ENCODE measurements at places on chromosomes 6 and 20.

- no peak for DNase-seq
These were observed 1.8 kb downstream of the SEC63 start for GRCh38 chr6:107956181-107956580.

- DNase-seq, result peak; percentile 23
These were observed 5.3 kb upstream of the FOXC1 start for GRCh38 chr6:1604158-1605003.

DNA sequence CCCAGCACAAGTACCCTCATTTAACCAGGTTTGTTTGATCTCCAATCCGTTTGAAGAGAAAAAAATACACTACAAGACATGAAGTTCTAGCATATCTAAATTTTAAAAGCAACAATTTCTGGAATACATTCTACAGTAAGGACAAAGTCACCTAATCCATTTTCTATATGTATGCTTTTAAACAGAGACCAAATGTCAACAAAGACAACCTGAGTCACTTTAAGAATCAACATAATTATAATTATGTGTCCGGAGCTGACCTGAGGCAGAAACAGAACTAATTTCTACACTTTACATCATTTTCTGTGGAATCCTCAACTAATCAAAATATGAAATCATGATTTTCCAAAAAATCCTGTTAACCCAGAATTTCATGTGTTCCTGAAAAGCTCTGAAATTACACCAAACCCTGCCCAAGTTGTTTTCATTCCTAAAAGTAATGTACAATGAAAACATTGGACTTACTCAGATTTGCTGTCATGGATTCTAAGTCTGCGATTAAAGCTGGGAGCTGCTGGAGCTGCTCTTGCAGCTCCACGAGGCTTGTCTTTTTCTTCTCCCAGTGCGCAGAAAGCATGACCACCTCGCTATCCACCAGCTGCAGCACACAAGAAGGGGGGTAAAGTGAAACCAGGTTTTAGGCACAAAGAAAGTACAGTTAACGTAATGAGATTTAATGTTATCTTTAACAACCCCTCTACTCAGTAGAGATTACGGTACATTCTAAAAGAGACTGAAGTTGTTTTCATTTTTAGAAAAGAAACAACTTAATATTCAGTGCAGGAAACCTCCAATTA is 35.8 kb downstream of the DTNBP1 start:
- DNase-seq, result no peak

GRCh38 chr6:157169226-157169625 is 154.1 kb downstream of the TMEM242 start:
- DNase-seq, result no peak

GRCh38 chr20:45406260-45407066 is 1.6 kb upstream of the DBNDD2 start:
- no peak for DNase-seq

GRCh38 chr20:9407805-9408421 is 106.5 kb upstream of the LAMP5 start:
- DNase-seq, result no peak

GRCh38 chr6:33744001-33744848 is 2.5 kb downstream of the IP6K3 start:
- DNase-seq, result peak; percentile 34

DNA sequence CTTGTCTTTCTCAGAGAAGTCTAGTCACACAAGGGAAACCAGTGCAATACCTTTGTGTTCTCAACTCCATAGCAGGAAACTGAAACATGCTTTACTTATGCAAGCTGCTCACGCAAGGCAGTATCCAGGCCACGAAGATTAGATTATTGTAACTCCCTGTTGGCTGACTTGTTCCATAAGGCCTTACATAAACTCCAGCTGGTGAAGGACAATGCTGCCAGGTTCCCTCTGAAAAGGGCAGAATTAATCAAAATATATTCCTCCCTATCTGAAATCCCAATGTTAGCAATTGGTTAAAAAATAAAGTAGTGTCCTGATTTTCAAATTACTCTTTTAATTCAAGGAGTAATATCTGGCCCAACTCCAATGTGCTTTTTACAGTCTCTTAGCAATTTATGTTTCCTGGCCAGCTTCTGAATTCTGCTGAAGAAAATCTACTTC is 966.6 kb downstream of the HACE1 start:
- no peak for DNase-seq

DNA sequence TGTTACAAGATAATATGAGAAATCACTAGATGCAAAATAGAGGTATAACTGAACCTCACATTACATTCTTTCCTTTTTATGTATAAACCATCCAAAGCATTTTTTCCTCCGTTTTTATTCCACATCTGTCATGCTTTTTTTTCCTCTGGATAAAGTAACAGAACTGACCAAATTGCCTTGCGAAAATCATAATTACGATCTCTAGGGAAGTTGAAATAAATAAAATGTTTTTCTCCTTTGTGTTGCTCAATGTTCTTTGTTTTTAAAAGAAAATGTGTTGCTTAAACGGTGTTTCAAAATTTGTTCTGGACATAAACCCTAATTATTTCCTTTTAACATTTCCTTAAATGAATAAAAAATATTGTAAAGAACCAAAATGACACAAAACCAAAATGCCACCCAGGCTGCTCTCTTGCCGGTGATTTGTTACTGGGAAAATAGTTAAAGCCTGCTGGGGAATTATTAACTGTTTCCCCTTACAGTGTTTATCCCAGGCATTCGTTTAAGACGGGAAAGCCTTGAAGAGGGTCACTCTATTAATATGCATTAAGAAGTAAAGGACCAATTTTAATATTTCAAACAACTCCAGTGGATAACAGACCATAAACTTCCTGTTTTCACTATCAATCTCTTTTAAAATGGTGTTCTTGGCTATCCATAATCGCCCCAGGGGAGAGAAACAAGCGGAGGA is 1.7 kb upstream of the ADGRB3 start:
- DNase-seq, result no peak

GRCh38 chr6:169968541-169969270 is 217.3 kb downstream of the ERMARD start:
- DNase-seq, result no peak

DNA sequence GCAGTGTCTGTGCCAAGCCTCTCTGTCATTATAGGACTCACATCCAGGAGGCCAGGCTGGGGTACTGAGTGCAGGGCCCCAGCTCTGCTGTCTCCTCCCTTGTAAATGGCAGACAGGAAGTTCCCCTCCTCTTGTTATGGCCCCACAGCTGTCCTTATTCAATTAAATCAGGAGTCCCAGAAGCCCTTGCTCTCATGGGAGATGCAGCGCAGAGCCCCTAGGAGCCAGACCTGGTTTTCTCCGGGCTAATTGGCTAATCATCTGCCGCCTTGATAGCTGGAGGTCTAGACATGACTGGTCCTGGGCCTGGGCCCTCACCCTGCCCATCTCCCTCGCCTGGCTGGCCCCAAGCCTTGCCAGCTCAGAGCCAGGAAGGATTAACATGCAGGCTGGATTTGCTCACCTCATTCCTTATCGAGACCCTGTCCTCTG is 172.0 kb downstream of the VEGFA start:
- no peak for DNase-seq

GRCh38 chr6:43878823-43879495 is 108.9 kb downstream of the VEGFA start:
- DNase-seq, result no peak

DNA sequence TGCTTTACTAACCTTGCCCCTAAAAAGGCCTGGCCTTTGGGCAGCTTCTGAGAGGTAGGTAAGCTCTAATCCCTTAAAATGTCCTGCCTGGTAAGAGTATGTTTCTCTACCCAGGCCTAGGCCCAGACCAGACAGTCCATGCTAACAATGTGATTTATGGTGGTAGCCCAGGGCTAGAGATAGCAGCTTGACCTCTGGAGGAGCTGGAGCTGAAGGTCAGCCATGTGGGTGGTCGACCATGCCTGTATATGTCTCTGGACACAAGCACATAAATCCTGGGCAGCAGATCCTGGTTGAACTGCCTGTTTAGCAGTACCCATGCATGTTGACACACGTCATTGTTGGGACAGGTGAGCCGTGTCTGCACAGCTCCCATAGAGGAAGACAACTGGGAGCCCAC is 62.1 kb upstream of the PHACTR1 start:
- DNase-seq, result no peak

DNA sequence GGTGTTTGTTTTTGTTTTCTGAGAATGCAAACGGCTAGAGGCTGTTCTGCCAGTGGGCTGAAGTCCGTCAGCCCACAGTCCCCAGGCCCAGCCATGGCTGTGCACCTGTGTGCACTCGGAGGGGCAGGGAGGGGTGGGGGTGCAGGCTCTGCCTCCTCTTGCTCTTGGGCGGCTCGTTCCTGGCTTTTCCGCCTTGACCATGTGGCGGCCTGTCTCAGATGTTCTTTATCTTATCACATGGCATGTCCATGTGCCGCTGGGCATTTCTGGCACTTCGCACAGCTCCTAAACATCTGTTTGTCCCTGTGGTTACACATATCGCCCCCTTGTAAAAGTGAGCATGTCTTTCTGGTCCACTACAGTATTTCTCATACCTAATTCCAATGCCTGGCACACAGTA is 137.0 kb downstream of the CDH4 start:
- DNase-seq, result no peak

GRCh38 chr20:4320291-4320690 is 304.9 kb upstream of the RNF24 start:
- DNase-seq, result no peak

GRCh38 chr20:2708665-2709064 is 16.1 kb downstream of the EBF4 start:
- no peak for DNase-seq

- no peak for DNase-seq
These were observed 683.6 kb downstream of the BCKDHB start for GRCh38 chr6:80789912-80790570.

- DNase-seq, result peak; percentile 9
These were observed 743 bp downstream of the CMTR1 start for GRCh38 chr6:37433657-37434271.

GRCh38 chr20:19855416-19855815 is 97.4 kb downstream of the RIN2 start:
- DNase-seq, result no peak

GRCh38 chr6:169898788-169899480 is 147.5 kb downstream of the ERMARD start:
- DNase-seq, result no peak

DNA sequence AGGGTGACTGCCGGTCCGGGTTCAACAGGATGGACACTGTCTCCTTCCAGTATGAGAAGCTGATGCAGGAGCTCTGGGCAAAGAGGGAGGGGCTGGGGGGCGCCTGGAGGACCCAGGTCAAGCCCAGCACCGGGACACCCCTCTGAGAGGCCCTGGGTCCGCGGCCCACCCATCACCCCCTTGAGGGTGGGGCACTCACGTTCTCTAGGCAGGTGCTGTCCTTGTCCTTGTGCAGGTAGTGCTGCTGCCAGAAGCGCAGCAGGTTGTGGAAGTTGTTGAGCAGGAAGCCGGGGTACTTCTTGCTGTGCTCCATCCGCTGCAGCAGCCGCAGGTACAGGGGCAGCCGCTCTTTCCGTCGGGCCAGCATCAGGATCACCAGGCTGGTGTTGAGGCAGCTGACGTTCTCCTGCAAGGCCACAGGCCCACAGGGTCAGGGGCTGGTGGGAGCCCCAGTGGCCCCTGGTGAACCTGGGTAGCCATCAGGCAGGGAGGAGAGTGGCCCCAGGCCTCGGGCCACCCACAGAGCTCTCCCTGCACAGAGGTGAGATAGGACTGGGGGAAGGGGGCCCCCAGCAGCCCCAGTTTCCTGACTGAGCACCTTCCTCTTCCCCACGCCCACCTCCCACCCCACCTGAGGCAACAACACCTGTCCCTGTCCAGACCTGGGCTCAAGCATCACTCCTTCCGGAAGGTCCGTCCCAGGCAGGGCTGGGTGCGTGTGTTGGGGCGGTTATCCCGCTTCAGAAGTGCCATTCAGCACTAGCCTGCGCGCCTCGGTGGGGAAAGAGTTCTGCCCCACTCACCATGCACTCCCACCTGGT is 47.8 kb downstream of the MYH7B start:
- no peak for DNase-seq

- no peak for DNase-seq
These were observed 6.7 kb upstream of the LCA5 start for GRCh38 chr6:79543886-79544285.

DNA sequence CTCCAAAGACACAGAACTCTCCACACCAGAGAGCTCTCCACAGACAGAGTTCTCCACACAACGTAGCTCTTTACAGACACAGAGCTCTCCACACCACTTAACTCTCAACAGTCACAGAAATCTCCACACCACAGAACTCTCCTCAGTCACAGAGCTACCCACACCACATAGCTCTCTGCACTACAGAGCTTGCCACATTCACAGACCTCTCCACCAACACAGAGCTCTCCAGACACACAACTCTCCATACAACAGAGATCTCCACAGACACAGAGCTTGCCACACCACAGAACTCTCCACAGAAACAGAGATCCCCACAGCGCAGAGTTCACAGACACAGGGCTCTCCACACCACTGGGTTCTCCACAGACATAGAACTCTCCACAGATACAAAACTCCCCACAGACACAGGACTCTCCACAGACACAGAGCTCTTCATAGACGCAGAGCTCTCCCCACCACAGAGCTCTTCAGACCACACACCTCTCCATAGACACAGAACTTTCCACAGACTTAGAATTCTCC is 52.5 kb downstream of the ERMARD start:
- no peak for DNase-seq

GRCh38 chr20:9884061-9884460 is 45.2 kb upstream of the PAK5 start:
- DNase-seq, result no peak

GRCh38 chr6:20415712-20416454 is 14.2 kb downstream of the E2F3 start:
- no peak for DNase-seq

DNA sequence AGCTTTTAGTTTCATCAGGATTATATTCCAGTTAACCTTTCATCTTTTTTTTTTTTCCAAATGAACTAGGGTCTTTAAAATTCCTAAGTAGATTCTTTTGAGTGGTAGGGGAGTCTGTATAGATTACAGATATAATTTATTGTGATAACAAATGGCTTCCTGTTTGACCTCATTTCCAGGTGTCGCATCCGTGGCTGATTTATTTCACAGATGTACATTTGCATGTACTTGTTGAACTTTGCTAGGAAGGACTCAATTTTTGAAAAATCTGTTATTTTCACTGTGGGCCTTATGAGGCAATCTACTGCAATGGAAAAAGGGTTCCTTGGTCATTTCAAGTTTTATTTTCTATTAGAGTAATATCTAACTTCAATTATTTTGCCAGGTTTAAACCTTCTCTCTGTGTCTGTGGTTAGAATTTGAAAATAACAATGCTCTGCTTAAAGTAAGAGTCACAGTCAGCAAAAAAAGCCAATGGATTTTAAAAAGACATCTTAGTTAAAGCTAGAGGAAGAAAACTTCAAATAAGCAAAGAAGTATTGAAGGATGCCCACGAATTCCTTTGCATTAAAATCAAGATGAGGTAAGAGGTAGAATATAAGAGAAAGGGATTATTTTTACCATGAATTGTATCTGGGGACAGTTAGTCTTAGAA is 57.9 kb downstream of the SAMD5 start:
- no peak for DNase-seq

- DNase-seq, result no peak
These were observed 170.7 kb downstream of the CDC5L start for GRCh38 chr6:44558024-44558831.

DNA sequence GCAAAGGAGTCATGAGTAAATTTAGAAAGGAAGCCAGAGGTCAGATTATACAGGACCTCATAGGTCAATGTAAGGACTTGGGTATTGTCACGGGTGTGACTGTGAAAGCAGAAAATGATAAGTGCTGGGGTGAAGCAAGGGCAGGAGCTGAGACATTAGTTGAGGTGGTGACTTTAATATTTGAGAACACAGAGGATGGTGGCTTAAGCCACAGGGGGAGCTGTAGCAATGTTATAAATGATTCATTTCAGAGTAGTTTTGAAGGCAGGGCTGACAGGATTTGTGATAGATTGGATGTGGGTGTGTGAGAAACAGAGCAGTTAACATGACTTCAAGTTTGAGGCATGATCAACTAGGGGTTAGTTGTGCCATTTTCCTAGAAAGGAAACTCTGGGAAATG is 659.9 kb downstream of the EPM2A start:
- no peak for DNase-seq
